Sigmoid colon (tissue), 7 donors: ENCODE measurements at places on chromosomes 2 and 18. TPM values are rescaled to one million over a fixed set of nuclear protein-coding genes. Genes with fewer than 3 reads are reported as not detected.

DNA sequence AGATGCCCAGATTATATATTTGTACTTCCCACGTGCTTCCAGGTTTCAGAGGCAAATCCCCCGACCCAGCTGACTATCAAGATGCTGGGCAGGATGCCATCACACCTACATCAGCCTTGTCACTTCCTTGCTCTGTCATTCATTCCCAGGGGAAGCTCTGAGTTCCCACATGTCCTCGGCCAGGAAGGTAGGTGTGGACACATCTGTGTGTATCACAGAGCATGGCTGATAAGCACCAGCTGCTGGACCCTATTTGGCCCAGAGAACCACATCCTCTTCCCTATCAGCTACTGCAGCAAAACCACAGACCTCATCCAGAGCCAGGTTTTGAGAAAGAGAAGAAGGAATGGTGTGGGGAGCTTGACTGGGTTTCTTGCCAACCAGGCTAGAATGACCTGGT lies 31.9 kb upstream of the ITGA6 start:
- DNase-seq = no peak

LHCGR gene
- total RNA-seq = not detected

DNA sequence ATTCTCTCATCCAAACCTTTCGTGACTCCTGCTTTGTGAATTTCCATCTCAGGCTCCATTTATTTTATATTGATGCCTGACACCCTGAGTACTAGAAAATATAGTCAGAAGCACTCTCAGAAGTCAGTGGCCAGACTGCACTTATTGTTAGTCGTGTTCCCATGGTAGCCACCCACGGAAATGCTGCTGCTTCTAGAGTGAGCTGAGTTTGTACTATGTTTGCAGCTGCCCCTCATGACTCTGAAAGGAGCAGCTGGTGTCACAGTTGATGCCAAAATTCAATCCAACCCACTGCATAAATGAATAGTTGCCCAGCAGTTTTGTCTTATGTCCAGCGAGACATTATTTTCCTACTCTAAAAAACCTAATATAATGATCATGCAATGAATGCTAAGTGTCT lies 265.2 kb upstream of the SPHKAP start:
- no peak for DNase-seq

DNA sequence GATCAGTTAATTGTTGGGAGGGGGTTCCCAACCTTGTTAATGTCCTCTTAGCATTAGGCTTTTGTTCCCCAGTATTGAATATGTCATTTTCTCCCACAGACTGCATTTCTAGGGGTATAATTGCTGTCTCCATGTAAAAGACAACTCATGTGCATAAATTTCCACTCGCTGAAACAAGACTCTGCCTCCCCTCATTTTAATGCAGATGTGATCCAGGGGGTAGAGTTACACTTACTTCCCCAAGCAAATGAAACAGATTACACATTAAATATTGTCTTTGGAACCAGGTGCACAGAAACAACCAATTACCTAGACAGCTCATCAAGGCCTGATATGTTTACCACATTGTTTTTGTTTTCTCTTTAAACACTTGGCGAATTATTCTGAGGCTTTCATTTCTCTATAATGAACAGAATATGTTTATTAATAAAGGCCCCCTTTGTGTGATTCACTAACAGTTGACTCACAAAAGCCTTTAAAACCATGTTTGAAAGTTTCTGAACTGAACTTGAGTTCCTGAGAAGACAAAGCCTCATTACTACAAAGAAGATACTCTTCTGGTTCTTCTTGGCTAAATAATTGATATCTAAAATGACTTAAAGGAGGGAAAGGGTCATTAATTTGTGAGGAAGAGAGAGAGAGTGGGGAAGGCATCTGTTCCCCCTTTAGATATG lies 15.0 kb upstream of the ACVR1 start:
- no peak for DNase-seq

DNA sequence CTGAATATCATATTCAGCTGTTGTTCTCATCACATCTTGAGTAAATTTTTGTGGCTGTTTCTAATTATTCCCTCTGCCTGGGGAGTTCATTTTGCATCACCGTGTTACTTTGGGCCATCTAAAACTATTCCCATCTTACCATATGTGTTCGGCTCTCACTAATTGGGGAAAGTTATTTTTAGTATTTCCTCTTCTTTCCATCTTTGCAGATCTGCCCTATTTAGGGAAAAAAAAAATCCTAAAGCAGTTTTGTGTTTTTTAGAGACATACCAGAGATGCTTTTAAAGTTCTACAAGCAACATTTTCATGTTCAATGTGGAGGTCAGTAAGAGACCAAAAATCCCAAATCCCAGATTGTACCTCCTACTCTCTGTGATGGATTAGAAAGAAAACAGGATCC lies 111.3 kb upstream of the NDUFV2 start:
- DNase-seq = no peak

DNA sequence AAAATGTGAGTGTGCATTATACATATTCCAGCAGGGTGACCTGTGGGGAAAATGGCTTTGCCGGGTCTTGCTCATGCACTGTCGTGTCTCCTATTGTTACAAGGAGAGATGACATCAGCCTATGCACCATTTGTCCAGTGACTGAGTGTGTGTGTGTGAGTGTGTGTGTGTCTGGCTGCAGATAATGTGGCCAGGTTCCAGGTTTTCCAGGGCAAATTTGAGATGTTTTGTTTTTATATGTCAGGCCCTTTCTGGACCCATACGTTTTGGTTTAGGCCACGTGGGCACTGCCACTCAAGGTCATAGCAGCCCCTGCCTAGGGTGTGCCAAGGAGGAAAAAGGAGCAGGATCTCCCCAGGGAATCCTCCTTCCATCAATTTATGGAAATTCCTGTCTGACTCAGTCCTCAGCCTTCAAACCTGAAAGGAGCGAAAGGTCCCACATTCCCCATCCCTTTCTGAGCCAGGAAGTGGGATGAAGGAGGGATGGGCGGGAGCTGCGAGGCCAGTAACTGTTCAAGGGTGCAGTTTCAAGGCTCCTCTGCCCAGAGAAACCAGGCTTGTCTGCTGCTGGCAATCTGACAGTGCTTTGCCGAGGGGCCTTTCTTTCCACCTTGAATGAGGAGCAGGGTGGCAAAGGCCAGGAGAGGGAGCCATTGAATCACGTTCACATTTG lies 93.0 kb upstream of the SMAD2 start:
- peak; percentile 48 for DNase-seq

- DNase-seq = no peak
These were observed 102.6 kb upstream of the NYAP2 start for GRCh38 chr2:225296951-225297350.

- DNase-seq = no peak
These were observed 71.6 kb upstream of the ATG16L1 start for GRCh38 chr2:233179848-233180366.

NEDD4L gene
- 54.3 TPM for total RNA-seq

FSHR gene
- not detected for total RNA-seq
